ENCODE measurements at places on chromosomes 4 and X.

DNA sequence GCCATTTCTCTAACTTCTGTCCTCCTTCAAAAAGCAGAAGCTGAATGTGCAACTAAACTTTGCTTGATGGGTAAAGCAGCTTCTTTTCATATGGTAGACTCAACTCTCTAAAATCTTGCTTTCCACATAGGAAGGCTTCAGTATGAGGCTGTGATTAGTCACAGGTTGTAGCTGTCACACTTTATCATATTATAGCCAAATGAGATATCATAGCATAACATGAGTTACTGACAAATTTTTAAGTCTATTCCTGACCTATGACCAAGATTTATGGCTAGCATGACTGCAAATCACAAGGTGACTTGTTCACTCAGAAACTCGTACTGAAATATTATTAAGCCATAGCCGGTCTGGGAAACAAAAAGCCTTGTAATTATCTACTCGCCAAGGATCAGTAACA is 998.6 kb downstream of the RPA4 start:
- no peak for DNase-seq

- DNase-seq = no peak
These were observed 18.5 kb downstream of the METAP1 start for GRCh38 chr4:99013884-99014523.

DNA sequence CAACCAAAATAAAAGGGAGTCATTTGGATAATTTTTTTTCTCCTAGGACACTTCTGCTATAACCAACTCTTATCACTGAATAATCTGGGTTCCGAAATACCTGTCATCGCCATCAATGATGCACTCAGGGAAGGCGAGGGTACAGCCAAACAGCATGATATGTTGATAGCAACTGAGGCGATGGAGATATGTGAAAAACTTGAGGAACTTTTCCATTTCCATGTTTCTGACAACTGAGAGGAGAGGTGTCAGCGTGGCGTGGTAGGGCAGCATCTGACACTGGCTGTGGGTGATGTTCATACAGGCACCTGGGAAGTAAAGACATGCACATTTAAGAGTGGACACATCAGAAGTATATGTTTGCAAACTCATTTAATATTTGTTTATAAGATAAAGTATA is 74.6 kb downstream of the CORIN start:
- no peak for DNase-seq

DNA sequence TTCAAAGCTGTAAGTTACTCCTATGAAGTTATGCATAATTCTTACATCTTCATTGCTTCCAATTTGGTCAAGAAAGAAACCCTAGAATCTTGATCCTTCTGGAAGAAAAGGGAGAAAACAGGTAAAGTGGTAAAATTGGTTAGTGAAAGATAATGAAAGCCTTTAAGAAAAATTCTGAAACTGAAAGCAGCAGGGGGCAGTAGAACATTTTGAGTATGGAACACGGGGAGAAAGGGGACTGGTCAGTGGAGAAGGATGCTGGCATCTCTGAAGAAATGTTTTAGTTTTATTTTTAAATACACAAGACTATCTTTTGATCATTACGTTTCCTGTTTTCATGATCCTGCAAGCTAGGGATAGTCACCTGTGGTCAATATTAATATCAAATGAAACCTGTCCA is 54.3 kb downstream of the SLIT2 start:
- DNase-seq = peak; percentile 39

DNA sequence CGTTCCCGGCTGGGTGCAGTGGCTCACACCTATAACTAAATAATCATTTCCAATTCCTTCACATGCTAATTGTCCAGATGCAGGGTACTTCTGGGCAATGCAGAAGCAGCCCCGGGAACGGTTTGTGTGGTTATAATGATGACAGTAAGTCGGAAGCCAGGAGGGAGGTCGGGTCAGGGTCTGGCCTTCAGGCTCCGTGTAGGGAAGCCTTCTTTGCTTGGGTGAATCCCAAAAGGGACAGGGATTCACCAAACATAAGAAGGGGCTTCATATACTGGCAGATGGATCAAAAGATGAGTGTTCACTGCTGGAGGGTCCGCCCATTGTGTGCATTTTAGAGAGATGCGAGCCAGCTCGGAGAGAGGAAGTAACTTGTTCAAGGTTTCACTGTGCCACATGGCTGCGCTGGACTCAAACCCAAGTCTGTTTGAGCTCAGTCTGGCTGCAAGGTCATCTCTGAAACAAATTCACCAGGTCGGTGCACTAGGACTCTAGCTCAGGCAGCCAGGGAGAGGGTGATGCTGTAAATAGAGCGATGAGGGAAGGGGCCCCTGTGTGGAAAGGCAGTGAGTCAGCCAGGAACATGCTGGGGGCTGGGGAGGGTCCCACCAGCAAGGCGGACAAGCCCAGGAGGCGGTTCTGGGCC is 4.8 kb upstream of the KIAA0232 start:
- DNase-seq = no peak

DNA sequence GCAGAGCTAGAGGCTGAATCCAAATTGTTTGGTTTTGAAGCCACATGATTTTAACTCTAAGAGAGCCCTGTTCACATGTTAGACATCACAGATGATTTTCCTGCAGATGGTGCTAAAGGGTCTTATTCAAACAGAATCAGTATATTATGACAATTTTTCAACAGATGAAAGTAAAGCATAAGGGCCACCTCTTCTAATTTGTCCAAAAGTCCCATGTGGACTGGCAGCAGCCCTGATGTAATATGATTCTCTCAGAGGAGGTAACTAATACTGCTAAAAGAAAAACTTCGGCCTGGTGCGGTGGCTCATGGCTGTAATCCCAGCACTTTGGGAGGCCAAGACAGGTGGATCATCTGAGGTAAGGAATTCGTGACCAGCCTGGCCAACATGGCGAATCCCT is 26.0 kb upstream of the SETD7 start:
- no peak for DNase-seq

- no peak for DNase-seq
These were observed 436.6 kb downstream of the C4orf33 start for GRCh38 chr4:129532573-129532972.

GRCh38 chr4:19346636-19347035 is 905.1 kb upstream of the SLIT2 start:
- DNase-seq = no peak

DNA sequence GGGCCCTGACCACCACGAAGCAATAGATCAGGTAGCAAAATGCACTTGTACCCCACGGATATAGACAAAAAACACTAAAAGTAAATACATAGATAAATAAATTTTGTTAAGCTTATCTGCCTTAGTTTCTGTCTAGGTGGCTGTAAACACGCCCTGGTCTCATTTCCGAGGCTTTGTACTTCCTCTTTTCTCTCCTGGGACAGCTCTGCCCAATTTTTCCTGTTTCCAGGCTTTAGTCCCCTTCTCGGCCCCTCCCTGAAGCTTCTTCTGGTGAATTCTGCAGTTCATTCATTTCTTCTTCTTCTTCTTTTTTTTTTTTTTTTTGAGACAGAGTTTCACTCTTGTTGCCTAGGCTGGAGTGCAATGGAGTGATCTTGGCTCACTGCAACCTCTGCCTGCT is 73.4 kb upstream of the STOX2 start:
- no peak for DNase-seq

- peak; percentile 18 for DNase-seq
These were observed 1.5 kb upstream of the NR3C2 start for GRCh38 chr4:148443512-148444295.

DNA sequence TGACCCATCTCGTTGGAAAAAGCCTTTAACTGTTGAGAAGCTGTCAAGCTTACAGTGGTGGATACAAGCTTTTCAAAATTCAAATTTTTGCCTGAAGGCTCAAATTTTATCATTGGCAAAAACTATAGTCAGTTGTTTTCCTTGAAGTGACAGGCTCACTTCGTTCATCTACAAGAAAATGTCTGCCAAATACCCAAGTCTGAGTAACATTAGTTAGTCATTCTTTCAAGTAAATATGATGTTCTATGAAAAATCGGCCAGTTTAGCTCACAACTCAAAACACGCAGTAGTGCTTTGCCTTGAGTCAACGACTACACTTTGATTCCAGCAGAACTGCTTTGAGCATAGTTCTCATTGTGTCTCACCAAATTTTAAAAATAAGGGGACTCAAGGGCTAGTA is 170.3 kb upstream of the MAMLD1 start:
- no peak for DNase-seq
